Stimulated activated CD8-positive, alpha-beta memory T cell treated with anti-CD3 and anti-CD28 coated beads, Interleukin-12 subunit alpha, Interleukin-12 subunit beta, amount 100 ng/mL, for 1 hour (primary cell): ENCODE measurements at places on chromosomes 5 and 9.

DNA sequence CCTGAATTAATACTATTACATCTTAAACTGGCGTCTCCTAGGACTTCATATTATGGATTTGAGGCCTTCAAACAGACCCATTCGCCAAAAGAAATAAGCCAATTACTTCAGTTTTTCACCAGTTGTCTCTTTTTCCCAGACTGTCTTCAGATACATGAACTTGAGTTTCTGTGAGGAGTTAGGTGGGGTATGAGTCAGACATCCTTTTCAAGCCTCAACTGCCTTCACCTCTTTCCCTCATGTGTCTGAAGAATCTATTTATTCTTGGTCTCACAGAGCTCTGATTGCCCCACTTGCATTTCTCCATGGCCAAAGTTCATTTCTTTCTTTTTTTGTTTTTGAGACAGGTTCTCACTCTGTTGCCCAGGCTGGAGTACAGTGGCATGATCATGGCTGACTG lies 12.5 kb downstream of the WNT8A start:
- no peak for DNase-seq

GRCh38 chr5:144219869-144220268 lies 49.2 kb downstream of the KCTD16 start:
- DNase-seq: no peak

GRCh38 chr5:14190194-14191164 lies 47.3 kb downstream of the TRIO start:
- no peak for DNase-seq

- no peak for DNase-seq
These were observed 23.4 kb downstream of the AKNA start for GRCh38 chr9:114364134-114365041.

DNA sequence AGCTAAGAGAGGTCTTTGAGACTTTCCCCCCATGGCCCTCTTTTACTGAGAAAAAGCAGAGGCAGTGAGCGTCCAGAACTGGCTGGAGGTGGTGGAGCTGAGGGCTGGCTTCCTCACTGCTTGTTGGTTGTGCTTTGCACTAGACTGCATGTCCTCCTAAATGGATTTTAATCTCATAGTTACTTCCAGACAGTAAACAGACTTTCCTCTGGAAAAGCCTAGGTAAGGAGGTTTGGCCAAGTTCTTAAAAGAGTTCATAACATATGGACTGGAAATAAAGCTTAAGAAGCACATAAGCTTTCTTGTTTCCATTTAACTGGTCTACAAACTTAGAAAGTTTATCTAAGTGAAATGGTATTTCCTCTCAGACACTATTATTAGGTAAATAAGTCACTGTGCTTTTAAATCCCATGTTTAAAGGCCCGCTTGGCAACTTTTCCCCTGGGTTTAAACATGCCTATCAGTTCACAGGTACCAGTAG lies 2.0 kb downstream of the ASPN start:
- DNase-seq: no peak

DNA sequence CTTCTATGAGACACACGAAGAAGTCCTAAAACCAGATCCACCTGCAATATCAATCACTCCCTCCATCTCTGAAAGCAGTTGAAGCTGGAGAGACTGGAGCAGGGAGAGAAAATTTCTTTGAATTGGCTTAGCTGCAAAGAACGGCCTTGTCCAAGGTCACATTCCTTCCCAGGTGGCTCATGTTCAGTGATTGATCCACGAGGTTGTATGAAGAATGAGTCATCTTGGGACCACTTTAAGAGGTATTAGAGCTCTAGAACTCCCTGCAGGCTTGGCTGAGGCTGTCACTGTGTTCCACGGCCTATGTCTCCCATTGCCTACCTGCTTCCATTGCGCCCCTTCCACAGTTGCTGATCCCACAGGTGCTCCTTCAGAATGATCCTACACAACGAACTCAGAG lies 68.2 kb downstream of the HMHB1 start:
- no peak for DNase-seq

GRCh38 chr5:59542306-59542705 lies 351.2 kb downstream of the PDE4D start:
- DNase-seq: no peak

DNA sequence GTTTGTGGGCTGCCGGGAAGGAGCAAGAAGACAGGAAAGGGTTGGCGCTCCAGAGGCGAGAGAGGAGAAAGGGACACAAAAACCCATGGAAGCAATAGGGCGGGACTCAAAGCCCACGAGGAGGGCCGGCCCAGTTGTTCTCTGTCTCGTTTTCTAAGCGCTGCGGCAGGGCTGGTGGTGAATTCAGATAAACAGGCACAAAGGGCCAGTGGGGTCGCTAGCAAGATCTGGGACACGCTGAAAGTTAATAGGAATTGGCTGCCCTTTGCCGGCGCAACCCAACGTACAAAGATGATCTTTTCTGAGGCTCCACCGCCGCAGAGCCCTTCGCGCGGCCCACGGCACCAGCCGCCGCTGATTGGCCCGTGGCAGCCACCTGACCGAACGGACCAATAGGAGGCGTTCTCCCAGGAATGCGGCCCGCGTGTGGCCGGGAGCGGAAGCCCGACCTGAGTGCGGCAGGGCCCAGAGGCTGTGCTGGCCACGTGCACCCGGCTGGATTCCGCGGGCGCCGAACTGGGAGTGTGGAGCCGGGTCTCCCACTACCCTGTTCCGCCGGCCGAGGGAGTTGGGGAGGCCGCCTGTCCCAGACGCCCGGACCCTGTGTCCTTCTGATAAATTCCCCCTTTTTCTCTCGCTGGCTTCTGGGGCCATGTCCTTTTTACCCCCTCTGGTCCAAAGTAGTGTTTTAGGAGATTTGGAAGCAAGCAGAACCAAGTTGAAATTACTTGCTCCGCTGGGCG lies 16.8 kb upstream of the NSD1 start:
- peak; percentile 74 for DNase-seq

DNA sequence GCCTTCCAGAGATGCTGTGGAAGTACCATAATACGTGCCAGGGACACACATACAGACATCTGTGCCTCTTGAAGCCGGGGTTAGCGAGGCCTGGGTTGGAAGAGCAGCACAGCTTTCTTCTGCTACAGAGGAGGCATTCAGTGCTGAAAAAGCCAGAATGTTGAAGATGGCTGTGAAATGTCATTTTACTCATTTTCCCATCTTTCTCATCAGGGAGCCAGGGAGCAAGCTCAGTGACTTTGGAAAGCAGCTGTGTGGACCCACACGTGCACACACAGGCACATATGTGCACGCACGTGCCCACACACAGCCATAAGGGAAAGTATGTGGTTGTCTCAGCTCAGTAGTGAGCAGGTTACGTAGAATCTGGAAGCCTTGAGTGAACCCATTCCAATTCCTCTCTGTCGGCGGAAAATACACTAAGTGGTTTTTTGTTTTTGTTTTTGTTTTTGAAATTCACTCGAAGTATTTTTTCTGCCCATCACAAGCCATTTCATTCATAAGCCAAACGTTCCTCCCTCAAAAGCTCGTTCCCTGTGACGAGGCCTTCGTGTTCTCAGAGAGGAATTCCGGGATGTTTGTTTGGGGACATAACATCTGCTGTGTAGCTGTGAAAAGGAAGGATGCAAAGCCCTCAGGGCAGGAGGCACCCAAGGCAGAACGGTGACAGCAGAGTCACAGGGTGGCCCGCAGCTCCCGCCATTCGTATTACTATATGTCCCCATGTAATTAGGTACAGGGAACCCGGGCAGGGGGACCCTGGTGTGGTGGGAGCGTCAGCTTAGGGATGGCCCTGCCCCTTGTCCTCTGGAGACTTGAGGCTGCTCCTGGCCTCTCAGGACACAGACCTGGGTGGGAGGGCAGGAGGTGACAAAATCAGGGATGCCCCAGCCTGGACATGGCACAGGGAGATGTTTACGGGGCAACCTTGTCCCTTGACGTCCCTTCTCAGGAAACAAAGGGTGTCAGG lies 29.0 kb upstream of the ANKRD33B start:
- DNase-seq: no peak

DNA sequence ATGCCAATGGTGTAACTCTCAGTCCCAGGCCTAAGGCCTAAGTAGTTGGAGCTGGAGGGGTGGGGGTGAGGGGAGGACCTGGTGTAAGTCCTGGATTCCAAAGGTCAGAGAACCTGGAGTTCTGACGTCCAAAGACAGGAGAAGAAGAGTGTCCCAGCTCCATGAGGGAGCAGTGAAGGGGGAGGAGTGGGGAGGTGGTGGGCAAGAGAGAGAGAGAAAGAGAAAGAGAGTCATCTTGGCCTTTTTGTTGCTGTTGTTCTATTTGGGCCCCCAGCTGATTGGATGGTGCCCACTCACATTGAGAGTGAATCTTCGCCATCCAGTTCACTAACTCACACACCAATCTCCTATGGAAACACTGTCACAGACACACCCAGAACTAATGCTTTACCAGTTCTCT lies 198.9 kb downstream of the DAB2IP start:
- DNase-seq: no peak

DNA sequence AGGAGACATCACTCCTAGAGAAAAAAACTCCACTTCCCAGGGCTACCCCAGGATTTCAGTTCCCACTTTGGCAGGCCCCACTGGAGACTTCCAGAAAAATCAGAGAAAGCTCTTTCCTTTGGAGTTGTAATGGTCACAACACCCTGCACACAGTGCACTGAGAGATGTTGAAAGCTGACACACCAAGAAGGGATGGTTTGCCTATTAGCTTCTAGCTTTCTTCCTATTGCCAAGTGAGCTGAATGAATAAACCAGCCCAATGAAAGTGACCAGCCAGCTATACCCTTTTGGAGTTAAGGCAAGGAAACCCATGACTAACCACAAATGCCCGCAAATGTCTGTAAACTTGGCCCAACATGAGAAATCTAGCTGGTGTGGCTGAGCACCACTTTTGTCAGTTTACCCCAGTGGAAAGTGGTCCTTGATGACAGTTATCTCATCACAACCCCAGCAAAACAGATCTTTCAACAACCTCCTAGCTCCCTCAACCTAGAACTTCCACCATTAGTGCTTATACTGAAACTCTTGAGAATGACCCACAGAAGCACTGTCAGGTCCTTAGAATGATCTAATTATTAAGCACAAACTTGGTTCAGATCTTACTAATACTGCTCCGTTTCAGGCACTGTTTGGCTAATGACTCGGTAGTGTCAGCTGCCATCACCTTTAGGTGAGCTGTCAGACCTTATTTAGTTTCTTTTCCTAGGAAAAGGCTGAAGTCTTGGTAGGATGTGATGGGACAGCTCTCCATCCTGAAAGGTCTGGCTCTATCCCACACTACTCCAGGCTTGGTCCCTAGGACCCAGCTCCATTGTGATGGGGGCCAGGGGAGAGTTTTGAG lies 11.2 kb downstream of the IRF1 start:
- no peak for DNase-seq

- no peak for DNase-seq
These were observed 295.2 kb downstream of the ARHGAP26 start for GRCh38 chr5:143065185-143065965.

GRCh38 chr5:158349987-158350386 lies 491.0 kb upstream of the CLINT1 start:
- no peak for DNase-seq

GRCh38 chr5:95667061-95667618 lies 15.7 kb downstream of the SPATA9 start:
- no peak for DNase-seq

GRCh38 chr9:119829748-119830147 lies 460.5 kb upstream of the BRINP1 start:
- DNase-seq: no peak

GRCh38 chr9:101457003-101457402 lies 21.4 kb upstream of the ALDOB start:
- no peak for DNase-seq

- no peak for DNase-seq
These were observed 57.8 kb upstream of the C5orf46 start for GRCh38 chr5:147963948-147964693.

DNA sequence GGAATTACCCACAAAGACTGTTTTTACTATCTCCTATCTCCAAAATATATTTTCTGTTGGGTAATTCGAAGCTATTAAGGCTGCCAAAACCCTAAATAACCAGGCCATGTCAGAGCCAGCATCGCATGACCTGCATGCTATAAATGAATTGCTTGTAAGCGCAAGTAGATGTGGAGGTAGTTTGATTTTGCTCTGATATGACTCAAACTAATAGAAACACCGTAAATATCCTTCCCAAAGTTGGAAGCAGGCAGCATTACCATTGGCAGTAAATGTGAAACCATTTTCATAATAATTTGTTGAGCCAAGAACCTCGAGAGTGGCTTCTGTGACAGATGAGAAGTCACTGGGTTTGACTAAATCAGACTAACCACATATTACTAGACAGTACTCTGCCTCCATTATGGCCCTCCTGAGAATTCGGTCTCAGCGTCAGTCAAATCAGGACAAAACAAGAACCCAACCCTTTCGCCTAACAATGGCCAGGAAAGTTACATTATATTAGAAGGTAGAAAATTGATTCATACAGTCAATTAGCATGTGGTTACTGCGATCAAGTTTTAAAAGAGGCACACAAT lies 289.8 kb downstream of the SPOCK1 start:
- DNase-seq: no peak

DNA sequence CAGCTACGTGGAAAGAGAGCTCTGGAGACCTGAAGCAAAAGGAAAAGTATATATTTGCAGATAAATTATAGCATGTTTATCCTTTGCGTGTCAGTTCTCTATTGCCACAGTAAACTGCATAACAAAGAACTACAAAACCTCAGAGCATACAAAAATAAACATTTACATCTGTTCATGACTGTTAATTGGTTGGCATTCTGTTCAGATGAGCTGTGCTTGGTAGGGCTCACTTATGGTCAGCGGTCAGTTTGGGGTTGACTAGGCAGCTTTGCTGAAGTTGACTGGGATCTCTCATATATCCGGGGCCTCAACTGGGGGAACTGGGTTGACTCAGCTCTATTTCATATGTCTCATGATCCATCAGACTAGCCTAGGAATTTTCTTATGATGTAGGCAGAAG lies 257.7 kb downstream of the TLE1 start:
- DNase-seq: no peak

DNA sequence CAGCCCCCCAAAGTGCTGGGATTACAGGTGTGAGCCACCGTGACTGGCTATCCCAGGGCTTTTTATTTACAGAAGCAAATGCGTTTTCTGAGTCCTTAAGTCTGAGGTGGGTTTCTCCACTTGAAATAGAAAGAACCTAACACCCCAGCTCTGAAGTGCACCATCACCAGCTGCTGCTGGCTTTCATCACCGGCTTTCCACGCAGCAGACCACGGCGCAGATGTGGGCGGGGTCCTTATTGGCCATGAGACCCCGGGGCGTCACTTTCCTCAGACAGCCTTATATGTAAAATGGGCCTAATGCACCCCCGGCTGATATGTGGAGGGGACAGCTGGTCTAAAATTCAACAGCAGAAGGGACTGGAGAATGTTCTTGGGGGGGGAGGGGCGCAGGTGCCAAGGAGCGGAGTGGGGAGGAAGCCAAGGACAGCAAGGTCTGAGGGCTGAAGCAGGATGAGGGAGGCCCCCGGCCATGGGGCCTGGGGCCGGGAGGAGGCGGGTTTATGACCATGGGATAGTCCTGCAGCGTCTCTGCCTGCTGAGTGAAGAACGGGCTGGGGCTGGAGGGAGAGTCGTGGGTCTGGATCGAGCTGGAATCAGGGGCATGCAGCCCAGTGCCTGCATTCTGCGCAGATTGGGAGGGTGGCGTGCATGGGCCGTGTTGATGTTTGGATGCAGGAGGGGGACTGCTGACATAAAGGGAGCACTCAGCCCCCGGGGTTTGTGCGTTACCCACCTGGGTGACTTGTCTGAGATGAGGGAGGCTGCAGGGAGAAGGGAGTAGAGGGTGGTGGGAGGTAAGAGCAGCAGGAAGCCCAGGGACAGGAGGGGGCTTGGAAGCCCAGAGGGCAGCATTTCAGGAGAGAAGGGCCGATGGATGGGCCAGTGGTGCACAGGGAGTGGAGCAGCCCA lies 30.2 kb downstream of the RASGEF1C start:
- no peak for DNase-seq

GRCh38 chr9:107020040-107020530 lies 157.1 kb downstream of the ZNF462 start:
- DNase-seq: no peak
